ENCODE measurements at places on chromosomes 11 and 22.
A peak's percentile ranks its signal among the peaks of the same experiment; 100 is the strongest.

DNA sequence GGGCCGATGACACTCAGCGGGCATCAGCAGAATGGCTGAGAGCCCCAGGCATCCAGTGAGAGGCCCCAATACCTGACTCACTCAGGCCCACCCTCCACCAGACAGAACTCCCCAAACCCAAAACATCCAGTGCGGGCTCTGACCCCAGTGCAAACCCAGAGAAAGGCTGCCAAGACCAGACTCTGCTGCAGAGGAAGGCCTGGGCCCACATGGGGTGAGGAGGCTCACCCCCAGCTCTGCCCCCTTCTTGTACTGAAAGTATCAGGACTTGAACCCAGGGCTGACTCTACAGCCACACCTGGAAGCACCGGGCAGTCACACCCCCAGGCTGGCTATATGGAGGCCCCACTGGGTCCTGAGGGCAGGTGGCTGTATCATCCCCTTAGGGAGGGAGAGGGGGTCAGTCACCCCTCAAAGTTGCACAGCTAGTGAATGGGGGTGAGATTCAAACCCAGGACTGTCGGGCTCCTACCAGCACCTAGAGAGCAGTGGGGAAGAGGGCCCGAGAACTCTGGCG lies 49.3 kb downstream of the IGLL1 start:
- DNase-seq, result no peak

GRCh38 chr22:37817705-37818408 lies 5.3 kb upstream of the GALR3 start:
- DNase-seq, result peak; percentile 72

DNA sequence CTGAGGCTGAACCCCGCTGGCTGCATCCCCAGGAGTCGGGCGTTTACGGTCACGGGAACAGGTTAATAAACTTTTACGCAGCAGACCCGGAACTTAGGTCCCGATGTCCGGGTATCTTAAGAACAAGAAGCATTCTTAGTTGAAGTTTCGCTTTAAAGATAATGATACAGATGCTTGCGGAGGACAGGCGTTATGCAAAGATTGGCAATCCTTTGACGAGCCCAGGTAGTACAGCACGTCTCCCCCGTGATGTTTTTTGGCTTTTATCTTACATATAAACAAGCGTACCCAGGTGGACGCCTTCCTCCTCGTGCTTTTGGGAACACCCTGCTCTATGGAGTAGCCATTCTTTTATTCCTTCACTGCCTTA lies 871 bp upstream of the TOLLIP start:
- DNase-seq, result no peak

- no peak for DNase-seq
Observed at GRCh38 chr11:113457784-113458183, 17.4 kb downstream of the DRD2 start.

GRCh38 chr11:23023319-23023718 lies 163.0 kb upstream of the CCDC179 start:
- no peak for DNase-seq

GRCh38 chr22:40401981-40402406 lies 31.6 kb downstream of the SGSM3 start:
- DNase-seq, result no peak

GRCh38 chr22:46563381-46564083 lies 26.1 kb upstream of the CELSR1 start:
- DNase-seq, result no peak

- DNase-seq, result no peak
Observed at GRCh38 chr11:128339792-128340191, 247.6 kb downstream of the ETS1 start.

GRCh38 chr11:126335463-126335760 lies 20.1 kb upstream of the ST3GAL4 start:
- no peak for DNase-seq

- DNase-seq, result peak; percentile 9
Observed at GRCh38 chr11:1640076-1640946, 10.7 kb downstream of the KRTAP5-5 start.

DNA sequence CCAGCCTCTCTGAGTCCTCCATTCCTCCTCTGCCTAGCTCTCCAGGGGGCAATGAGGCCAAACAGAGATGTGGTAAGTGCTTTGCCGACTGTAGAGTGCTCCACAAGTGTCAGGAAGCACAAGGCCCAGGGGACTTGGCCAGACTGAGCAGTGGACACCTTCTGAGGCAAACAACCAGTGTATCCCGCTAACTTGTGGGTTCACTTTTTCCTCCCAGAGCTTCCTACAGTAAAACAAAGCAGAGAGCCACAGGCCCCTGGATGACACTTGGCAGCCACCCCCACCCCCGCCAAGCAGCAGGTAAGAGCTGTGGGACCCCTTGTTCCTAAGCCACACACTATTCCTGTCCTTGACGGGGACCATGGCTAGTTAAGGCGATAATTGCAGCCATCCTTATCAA lies 160.9 kb downstream of the CACNA1I start:
- no peak for DNase-seq

- DNase-seq, result peak; percentile 13
Observed at GRCh38 chr11:106306942-106307341, 229.5 kb downstream of the AASDHPPT start.

GRCh38 chr22:40076702-40077645 lies 82.2 kb downstream of the FAM83F start:
- no peak for DNase-seq

DNA sequence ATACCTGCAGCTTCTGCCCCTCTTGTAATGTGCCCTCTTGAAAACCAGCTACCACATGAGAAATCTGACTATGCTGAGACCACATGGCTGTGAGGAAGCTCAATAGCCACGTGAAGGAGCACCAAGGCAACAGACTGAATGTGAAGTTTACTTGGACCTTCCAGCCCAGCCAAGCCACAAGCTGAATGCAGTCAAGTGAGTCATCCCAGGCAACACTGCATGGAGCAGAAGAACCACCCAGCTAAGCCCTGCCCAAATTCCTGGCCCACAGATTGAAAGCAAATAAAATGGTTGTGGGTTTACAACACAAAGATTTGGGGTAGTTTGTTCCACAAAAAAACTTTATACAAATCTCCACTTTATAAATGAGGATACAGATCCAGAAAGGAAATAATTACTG lies 114.5 kb downstream of the TIMP3 start:
- no peak for DNase-seq

GRCh38 chr11:16876837-16877236 lies 137.4 kb downstream of the PLEKHA7 start:
- DNase-seq, result no peak

- no peak for DNase-seq
Observed at GRCh38 chr11:45663486-45664375, 1.7 kb downstream of the CHST1 start.

GRCh38 chr22:19519041-19519926 lies 4.9 kb downstream of the CLDN5 start:
- no peak for DNase-seq

DNA sequence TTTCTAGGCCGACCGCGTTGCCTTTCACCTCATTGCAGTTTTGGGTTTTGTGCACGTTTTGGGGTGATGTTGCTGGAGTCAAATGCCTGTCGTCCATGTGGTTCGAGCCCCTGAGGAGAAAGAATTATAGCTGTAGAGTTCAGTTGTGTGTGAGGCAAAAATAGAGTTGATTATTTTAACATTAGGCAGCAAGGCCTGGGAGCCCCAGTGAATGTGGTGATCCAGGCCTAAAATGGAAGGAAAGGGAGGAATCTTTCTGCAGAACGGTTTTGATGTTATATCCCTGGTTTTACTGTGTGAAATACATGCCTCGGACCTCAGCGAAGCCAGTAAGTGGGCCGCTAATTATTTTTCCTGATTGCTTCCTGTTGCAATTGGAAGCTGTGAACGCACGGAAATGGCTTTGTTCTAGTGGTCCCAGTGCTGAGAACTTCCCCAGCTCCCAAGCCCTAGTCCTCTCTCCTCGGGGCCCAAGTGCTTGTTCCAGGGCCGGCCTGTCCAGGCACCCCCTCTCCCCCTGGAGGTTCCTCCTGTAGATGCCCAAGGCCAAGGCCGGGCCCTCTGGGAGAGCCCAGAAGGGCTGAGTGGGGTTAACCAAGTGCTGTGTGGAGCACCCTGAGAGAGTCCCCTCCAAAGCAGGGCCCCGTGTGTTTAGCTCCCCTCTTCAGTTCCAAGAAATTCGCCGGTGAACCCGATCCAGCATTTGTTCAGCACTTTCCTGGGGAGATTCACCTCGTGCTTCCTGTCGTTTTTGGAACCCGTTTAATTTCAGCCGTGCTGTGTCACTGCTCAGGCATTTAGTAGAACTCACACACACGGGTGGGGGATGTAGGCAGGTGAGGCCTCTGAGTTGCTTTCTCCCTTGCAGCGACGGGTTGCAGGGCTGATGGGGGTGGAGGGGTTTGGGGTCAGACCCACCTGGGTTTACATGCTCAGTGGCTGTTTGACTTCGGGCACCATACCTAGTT lies 2.1 kb downstream of the LRP5 start:
- DNase-seq, result peak; percentile 44

GRCh38 chr11:60933416-60934123 lies 9.3 kb downstream of the TMEM132A start:
- no peak for DNase-seq

GRCh38 chr11:15577519-15577918 lies 462.8 kb downstream of the INSC start:
- no peak for DNase-seq

DNA sequence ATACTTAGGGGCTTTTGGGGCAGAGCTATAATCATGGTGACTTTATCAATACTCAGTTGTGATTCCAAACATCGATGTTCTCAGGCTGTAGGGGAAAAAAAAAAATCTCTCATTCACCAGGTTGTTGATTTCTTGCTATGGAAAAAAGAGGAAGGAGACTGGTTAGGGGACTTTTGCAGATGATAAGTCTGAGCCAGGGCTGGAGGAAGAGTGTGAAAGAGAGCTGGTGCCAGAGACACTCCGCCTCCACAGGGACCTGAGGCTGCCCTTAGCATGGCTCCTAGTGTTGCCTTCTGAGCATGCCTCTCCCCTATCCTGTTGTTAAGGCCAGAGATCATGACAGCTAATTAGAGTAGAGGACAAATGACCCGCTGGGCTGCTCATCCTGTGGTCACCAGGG lies 16.9 kb downstream of the UPB1 start:
- DNase-seq, result no peak

DNA sequence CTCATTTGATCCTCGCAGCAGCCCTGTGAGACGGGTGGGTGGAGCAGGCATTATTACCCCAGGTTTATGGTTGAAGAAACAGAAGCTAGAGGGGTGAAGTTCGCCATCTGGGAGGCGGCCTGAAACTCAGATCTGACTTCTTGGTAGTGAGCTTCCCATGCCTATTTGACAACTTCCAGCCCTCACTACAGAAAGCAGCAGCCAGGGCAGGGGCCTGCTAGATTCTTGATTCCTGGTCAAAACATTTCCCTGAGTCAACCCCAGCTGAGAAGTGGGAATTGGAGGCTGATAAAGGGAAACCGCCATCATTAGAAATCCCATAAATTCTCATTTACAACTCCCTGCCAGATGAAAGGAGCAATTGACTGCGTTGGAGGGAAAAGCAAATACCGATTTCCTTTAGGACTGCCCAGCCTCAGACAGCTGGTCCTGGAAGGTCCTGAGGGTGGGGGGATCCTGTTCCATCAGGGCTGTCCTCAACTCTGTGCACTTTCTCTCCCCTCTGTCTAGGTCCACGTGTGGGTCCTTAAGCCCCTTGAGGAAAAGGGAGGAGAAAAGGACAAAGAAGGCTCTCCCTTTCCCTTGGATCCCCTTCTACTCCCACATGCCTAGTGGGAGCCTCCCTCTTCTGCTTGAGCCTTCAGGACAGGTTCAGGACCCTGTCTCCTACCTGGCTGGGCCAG lies 10.2 kb upstream of the NECTIN1 start:
- DNase-seq, result no peak

DNA sequence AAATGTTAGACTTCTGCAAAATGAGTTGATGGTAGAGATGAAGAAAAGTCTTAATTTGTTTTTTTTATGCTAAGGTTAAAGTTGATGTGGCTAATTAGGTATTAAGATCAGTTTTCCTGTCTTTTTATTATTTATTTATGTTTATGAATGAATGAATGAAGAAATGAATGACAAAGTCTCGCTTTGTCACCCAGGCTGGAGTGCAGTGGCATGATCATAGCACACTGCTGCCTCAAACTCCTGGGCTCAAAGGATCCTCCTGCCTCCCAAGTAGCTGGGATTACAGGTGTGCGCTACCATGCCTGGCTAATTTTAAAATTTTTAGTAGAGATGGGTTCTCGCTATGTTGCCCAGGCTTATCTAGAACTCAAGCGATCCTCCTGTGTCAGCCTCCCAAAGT lies 29.2 kb downstream of the MTMR3 start:
- DNase-seq, result no peak

DNA sequence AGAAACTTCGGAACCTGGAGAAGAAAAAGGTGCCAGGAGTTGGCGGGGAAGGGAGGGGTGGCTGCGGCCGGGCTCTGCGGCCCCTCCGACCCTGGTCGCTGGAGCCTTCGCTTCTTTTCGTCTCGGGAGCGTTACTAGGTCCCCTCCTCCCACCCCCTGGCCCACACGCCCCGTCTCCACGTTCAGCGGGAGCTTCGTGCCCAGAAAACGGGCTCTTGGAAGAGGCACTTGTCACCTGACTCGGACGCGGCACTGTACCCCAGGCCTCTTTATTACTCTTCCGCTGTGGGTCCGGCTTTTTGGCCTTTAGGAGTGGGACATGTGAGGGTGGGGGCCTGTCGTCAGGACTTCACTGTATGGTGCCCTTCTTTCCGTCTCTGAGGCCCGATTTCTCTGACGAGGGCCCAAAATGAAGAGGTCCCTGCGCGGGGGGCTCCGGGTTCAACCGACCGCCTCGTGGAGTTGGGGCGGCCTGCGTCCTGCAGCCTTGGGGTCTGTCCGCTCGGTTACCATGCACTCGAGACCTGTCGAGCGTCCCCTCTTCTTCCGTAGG lies 1.2 kb downstream of the CAPRIN1 start:
- DNase-seq, result peak; percentile 23

GRCh38 chr11:67400251-67400941 lies 1.3 kb downstream of the PPP1CA start:
- DNase-seq, result no peak

- peak; percentile 51 for DNase-seq
Observed at GRCh38 chr11:34250732-34251588, 106.8 kb downstream of the ABTB2 start.

- no peak for DNase-seq
Observed at GRCh38 chr11:117605331-117605730, 191.7 kb downstream of the DSCAML1 start.

DNA sequence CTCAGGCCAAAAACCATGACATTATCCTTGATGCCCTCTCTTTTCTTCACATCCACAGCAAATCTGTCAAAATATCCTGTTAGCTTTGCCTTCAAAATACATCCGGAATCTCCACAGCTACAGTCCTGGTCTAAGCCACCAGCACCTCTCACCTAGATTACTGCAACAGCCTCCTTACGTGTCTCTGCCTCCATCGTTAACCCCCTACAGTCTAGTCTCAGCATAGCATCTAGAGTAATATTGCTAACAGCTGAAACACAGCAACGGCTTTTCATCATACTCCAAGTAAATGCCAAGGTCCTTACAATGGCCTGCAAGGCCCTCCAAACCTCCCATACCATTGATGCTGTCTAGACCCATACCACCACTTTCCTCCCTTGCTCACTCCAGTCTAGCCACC lies 4.4 kb downstream of the TSG101 start:
- DNase-seq, result no peak

Measured in HCEC 1CT (cell line).